Right lobe of liver (tissue), 6 donors: ENCODE measurements at places on chromosomes 4 and X.

GRCh38 chr4:3243136-3243780 is 5.7 kb upstream of the MSANTD1 start:
- no peak for DNase-seq

- DNase-seq: no peak
Observed at GRCh38 chr4:114037988-114038387, 58.5 kb upstream of the ARSJ start.

DNA sequence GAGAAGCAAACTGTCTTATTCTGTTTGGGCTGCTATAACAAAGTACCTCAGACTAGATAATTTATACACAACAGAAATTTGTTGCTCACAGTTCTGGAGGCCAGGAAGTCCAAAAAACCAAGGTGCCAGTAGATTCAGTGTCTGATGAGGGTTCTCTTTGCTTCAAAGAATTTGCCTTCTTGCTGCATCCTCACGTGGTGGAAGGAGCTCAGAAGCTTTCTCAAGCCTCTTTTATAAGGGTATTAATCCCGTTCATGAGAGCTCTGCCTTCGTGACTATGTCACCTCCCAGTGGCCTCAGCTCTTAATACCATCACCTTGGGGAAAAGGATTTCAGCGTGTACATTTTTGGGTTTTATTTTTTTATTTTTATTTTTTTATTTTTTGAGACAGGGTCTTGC is 20.1 kb downstream of the CA5B start:
- no peak for DNase-seq

- DNase-seq: no peak
Observed at GRCh38 chr4:99625369-99625768, 32.3 kb downstream of the C4orf54 start.

DNA sequence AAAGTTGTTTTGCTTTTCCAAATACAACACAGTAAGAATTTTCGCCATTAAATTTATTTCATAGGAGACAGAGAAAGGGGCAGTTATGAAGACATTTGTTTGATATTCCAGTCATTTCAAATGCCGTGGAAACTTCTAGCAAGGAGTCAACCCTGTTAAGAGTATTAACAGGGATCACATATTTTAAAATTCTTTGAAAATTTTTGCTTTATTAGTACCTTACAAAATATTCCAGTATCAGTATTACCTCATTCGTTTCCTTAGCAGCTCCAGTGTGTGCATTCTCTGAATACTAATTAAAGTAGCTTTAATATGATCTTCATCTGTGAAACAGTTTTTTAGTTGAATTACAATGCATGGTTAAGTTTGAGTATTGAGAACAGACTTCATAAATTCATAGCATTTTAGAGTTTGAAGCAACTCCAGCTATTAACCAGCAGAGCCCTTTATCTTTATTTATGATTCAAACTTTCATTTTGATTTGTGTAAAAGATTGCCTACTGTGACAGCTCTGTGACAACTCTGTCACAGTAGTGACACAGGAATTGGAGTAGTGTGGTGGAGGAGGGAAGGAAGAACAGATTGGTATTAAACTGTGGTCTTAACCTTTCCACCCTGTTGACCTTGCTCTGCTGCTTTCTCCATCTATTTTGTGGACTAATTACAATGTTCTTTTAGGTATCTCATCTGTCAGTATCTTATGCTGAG is 86.3 kb downstream of the PDLIM5 start:
- DNase-seq: no peak

GRCh38 chr4:185811509-185812364 is at the start of gene SORBS2:
Gene SORBS2 (minus strand): TSS chr4:185812194. CDS start chr4:185690571, 121,623 bp downstream.
- DNase-seq: peak; percentile 77

DNA sequence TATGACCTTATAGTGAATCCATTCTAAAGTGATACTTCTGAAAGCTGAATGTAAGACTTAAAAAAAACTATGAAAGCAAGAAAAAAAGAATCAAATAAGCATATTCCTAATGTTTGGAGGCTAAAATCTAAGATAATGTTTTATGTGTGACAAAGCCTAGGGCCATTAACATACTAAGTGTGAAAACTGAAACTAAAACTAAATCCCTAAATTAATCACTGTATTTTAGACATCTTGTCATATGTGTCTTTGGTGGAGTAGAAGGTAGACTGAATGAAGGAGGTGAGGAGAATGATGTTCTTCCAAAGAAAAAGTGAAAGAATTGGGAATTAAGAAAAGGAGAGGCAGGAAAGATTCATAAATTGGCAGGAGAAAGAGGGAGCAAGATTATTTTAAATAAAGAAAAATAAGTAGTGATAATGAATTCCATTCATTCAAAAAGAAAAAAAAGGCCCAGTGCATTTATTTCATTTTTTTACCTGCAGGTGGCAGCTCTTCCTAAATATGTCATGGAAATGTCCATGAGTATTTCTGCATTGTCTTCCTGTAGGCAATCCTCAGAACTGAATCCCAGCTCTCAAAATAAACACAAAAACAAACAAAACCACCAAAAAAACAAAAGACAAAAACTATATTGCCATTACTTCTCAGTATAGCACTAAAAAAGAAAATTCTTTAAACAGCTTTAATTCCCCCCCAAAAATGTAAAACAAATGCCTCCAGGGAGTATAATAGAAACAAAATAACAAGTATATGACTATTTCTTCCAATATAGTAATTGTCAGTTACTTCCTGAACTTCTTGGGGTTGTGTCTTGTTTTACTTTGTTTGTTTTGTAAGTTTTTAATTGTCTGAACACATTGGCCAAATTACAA is 17.0 kb upstream of the AP1AR start:
- DNase-seq: no peak

- DNase-seq: no peak
Observed at GRCh38 chr4:7128234-7128633, 60.4 kb upstream of the GRPEL1 start.
